CD4-positive, alpha-beta T cell treated with Interleukin-6 for 4 hours (primary cell): ENCODE measurements at places on chromosomes 11 and 22.

- no peak for DNase-seq
Measured at GRCh38 chr22:30208631-30209603, 37.6 kb downstream of the LIF start.

DNA sequence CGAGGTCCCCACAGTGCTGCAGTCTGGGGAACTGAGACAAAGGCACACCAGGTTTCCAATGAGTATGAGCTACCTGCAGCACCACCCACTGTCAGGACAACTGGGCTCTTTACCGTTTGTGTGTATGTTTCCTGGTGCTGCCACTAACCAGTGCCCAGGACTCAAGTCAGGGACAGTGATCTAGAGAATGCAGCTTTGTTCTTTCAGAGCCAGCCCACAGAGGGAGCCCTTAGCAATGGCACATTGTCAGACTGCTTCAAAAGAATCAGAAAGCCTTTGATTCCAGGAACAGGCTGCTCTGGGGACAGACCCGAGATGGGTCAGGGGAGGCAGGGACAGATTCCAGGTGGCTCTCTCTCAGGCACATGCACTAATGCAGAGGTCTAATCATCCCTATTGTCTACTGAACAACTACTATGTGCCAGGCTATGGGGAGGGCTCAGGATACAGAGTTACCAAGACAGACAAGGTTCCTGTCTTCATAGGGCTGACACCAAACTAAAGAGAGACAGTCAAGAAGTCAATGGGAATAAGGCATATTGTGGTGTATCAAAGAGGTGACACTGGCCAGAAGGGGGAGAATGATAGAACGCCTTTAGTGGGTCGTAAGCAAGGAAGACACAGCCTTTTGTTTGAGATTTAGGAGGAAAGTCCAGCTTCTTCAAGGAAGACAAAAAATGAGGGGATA, 103.7 kb downstream of the VPREB1 start:
- no peak for DNase-seq

DNA sequence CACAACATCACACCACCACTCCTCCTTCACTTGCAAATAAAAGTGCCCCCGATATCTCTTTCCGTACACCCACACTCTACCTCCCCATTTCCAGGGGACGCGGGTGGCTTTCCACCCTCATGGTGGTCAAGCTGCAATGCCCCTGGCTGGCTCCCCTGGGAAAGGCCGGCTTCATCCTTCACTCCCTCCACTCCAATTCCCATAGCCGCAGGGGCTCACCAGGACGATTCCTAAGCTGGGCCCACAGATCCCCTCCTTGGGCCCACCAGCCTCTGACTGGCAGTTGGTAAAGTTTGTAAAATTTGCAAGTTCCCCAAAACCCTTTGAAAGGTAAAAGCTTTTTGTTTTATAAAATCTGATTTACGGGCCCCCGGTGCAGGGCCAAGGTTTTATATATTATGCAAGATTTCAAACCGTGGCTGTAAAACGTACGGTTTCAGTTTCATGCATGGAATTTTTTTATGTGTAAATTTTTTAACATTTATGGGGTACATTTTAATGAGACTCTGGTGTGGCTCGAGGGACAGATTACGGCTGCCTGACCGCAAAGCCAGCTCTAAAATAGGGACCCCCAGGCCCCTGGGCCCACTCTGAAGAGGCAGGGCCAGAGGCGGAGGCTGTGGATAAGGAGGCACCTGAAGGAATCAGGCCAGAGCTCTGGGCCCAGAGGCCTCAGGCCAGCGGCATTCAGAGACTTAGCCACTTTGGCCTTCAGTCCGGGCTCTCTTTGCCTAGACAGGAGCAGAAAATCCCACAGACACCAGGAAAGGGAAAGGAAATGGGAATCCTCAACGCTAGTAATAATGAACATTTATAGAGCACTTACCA, 106.5 kb downstream of the FEZ1 start:
- no peak for DNase-seq

DNA sequence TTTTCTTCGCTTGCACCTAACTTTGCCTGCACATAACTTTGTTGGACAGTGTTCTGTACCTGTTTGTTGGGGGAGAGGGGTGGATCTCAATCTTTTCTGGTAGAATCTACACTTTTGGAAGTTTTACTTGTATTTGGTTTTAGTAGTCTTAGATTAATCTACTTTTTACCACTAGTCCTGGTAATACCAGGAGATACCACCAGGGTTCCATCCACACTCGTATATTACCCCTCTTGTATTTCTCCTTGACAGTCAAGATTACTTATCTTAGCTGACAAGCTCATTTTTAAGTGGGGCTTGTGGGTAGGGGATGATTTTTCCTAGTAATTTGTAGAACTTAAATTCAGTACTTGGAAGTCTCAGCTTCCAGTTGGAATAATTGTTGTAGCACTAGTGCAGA, 37.3 kb upstream of the TECTA start:
- no peak for DNase-seq

DNA sequence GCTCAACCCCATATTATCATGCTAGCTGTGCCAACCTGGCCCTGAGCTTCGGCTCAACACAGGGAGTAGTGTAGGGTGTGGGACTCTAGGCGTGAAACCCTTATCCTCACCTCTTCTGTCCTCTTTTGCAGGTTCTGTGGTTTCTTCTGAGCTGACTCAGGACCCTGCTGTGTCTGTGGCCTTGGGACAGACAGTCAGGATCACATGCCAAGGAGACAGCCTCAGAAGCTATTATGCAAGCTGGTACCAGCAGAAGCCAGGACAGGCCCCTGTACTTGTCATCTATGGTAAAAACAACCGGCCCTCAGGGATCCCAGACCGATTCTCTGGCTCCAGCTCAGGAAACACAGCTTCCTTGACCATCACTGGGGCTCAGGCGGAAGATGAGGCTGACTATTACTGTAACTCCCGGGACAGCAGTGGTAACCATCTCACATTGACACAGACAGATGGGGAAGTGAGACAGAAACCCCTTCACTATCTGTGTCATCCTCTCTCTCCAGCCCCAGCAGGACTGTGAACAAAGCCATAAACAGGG, 76.4 kb downstream of the GGTLC2 start:
- peak; percentile 10 for DNase-seq

- no peak for DNase-seq
Measured at GRCh38 chr11:75855206-75855605, 40.2 kb downstream of the UVRAG start.

DNA sequence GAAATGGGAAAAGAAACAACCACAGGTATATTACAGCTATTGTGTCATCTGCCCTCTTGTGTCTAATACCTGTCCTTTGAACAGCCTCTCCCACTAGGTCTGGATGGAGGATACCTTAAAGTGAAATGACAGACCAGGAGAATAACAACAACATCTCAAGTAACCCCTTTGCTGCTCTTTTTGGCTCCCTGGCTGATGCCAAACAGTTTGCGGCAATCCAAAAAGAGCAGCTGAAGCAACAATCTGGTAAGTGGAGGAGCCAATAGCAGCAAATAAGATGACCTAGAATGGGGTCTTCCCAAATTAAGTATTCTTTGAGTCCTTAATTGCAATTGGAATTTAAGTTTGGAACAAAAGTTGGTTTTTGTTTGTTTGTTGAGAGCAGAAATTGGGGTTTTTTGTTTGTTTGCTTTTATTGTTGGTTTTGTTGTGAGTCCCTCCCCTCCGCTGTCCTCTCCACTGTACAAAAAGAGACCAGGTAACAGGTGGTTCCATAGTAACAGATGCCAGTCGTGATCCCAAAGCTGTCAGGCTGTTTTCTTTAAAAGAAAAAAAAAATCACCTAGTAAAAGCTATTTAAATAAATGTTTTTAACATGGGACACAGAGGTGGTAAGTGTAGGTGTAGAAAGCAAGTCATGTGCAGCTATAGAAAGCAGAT, 5.7 kb downstream of the UBE4A start:
- DNase-seq, result no peak

DNA sequence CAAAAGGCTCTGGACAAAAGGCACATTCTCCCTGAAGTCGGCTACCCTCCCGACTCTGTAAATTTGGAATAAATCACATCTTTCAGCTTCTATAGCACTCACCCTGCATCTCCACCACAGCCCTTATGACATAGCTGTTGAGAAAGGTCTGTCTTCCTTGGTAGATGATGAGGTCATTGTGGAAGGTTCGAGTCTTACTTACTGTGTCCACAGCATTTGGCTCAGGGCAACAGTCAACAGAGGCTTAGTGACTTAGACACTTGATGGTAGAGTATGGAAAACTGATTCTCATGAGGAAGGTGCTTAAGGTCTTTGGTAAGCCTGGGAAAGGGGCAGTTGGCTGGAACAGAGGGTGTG, 45.6 kb downstream of the PTPRJ start:
- DNase-seq, result no peak

GRCh38 chr11:21144531-21144930, 475.1 kb downstream of the NELL1 start:
- DNase-seq, result no peak

DNA sequence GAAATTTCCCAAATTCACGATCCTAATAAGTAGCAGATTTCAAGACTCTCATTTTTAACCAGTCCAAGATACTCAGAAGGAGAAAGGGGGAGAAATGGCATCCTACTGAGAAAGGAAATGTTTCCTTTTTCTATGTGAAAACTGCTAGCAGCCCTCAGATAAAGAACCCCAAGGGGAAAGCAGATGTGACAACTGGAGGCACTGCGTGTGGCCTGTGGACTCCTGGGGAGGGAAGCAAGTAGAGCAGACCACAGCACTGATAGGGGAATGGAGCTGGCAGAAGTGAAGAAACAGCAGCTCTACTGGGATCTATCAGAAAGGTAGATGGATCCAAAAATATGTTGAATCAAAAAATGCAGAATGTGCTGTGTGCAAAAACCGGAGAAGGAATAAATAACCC, 239.7 kb upstream of the API5 start:
- no peak for DNase-seq

- DNase-seq, result no peak
Measured at GRCh38 chr11:10394229-10395101, 60.6 kb upstream of the AMPD3 start.

GRCh38 chr11:59755701-59756557, 753 bp downstream of the STX3 start:
- peak; percentile 70 for DNase-seq

DNA sequence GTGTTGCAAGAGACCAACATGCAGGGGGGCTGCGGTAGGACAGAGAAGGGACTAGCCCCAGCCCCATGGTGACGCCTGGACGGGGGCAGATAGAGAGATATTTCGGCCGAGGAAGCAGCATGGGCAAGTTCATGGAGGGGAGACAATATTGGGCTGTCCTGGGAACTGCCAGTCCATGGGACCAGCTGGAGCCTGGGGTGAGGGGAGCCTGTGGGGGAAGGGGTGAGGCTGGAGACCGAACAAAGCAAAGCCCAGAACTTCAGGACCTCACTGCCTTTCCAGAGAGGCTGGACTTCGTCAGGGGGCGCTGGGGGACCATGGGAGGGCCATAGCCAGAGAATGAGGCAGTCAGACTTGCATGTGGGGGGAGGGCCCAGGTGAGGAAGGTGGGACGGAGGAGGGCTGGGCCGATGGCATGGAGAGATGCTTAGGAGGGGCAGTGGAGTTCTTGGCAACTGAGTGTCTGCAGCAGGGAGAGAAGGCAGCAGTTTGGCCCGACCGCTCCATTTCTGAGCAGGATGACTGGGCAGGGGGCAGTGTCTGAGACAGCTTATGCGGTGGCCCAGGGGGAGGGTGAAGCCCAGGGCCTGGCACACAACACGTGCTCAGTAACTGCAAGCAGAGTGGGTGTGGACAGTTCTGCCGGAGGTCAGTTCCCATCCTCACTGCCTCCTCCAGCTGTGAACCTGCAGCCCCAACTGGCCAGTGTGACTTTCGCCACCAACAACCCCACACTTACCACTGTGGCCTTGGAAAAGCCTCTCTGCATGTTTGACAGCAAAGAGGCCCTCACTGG, 712 bp downstream of the UPK3A start:
- DNase-seq, result no peak

DNA sequence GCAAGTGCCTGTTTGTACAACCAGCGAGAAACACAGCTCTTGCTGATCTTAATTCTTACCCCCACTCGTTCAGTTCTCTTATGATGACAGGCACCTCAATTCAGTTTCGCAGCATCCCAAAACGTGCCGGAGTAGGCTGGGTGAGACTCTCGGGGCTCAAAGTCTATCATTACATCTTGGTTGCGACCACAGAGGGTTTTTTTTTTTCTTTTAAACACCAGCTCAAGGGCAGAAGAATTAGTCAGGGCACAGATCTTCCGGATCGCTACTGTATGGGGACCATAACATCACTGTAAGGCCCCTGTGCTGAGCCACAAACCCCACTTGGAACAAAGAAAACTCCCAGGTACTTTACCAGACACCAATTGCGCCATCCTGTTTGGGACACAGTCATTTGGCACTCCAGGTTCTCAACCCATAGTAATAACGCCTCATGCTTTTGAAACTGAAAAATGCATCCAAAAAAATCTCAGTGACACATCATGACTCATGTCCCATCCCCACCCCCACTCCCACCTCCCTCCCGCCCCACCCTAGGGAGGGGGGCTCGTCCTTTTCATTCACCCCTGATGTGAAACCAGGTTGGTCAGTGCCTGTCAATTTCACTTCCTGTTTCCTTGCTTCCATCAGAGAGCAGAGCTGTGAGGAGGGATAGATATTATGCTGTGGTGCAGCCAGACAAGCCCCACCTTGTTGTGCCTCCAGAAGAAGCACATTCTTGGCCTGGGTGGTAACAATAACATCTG, 41.0 kb upstream of the CD5 start:
- DNase-seq, result peak; percentile 82

DNA sequence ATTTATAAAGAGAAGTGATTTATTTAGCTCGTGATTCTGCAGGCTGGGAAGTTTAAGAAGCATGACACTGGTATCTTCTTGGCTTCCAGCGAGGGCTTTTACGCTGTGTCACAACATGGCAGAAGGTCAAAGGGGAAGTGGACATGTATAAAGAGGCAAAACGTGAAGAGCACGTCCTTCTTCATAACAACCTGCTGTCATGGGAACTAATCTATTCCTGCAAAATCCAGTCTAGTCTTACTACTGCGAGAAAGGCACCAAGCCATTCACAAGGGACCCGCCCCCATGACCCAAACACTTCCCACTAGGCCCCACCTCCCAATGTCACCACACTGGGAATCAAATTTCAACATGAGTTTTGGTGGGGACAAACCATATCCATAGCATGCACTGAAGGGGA, 58.3 kb downstream of the AMOTL1 start:
- DNase-seq, result no peak

DNA sequence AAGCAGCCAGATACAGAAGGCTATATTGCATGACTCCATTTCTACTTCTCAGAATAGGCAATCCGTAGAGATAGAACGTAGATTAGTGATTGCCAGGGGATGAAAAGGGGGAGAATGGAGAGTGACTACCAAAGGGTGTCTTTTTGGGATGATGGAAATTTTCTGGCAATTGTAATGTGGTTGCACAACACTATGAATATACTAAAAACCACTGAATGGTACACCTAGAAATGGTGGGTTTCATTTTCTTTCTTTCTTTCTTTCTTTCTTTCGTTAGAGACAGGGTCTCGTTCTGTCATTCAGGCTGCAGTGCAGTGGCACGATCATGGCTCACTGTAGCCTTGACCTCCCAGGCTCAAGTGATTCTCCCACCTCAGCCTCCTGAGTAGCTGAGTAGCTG, 54.4 kb downstream of the BID start:
- DNase-seq, result no peak

- peak; percentile 9 for DNase-seq
Measured at GRCh38 chr22:22687638-22688500, 43.5 kb downstream of the GGTLC2 start.
